ENCODE measurements at places on chromosomes 3 and 15. TPM values are rescaled to one million over a fixed set of nuclear protein-coding genes. Genes with fewer than 3 reads are reported as not detected.

DNA sequence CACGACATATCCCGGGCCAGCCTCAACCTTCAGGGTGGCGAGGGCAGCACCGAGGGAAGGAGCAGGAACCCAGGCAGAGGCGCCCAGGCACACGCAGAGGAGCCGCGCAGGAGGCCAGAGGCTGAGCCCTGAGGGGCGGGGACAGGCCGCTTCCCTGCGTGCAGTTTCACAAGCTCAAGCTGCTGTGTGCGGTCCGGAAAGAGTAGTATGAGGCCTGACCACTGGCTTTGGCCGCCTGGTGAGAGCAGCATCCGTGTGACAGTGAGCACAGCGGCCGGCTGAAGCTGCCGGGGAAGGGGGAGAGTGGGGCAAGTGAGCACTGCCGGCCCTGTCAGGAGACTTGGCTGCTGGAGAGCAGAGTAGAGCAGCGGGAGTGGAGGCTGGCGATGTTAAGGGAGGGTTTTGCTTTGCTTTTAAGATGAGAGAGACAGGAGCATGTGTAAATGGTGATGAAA, 8.7 kb downstream of the ZDHHC19 start:
- no peak for DNase-seq

DNA sequence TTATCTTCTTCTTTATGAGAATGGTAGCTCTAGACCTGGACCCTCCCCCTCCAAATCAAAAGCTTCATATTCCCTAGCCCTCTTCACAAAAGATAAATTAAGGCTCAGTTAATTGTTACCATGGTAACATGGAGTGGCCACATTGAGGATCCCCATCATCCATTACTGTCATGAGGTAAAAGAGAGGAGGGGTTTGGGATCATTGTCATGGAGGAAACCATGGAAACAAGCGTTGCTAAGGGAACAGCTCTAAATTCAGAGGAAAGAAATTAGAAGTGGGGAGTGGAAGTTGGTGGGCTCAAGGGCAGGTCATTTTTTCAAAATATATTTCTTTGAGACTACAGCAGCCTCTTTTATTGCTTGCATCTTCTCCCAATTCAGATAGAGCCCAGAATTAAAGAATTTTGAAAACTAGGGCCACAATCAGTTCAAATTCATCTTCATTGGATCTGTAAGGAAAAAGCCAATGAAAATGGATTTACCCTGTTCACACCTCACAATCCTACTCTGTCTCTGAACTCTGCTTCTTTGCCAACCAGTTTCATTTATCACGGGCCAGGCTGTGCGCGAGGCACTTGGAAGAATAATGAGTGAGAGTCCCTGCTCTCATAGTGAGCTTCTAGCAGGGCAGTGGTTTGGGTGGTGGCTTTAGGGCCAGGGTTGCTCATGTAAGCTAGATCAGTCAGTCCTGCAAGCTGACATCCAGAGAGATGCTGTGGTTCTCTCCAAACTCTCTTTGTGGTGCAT, 11.6 kb upstream of the AEN start:
- DNase-seq = no peak

GRCh38 chr3:126886217-126886616, 96.7 kb upstream of the PLXNA1 start:
- no peak for DNase-seq

GRCh38 chr15:73936181-73936580, 9.9 kb downstream of the LOXL1 start:
- no peak for DNase-seq

DNA sequence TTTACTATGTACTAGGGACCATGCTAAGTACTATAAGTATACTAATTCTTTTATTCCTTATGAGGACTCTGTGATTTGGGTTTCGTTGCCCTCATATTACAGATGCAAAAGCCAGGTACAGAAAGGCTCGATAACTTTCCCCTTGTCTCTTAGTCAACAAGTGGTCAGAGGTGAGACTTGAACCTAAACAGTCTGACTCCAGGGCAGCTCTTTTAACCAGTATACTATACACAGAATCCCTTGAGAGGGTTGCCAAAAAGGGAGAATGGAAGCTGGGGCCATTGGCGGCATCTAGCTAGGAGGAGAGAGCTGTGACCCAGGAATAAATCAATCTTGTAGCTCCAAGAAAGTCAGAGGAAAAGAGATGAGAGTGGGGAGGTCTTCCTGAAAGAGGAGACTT, 92.4 kb downstream of the TOP2B start:
- no peak for DNase-seq

- no peak for DNase-seq
Measured at GRCh38 chr3:132593947-132594323, 3.1 kb upstream of the ACKR4 start.

- DNase-seq = no peak
Measured at GRCh38 chr3:65811086-65811761, 227.5 kb downstream of the MAGI1 start.

GRCh38 chr3:8416965-8417364, 84.7 kb upstream of the LMCD1 start:
- DNase-seq = no peak

The CPNE9 gene
- total RNA-seq = 0.43 TPM

The CPN2 gene
- not detected for total RNA-seq

The ZCWPW2 gene
- not detected for total RNA-seq
